Fibroblast of the aortic adventitia (primary cell): ENCODE measurements at places on chromosomes 7 and 10.

DNA sequence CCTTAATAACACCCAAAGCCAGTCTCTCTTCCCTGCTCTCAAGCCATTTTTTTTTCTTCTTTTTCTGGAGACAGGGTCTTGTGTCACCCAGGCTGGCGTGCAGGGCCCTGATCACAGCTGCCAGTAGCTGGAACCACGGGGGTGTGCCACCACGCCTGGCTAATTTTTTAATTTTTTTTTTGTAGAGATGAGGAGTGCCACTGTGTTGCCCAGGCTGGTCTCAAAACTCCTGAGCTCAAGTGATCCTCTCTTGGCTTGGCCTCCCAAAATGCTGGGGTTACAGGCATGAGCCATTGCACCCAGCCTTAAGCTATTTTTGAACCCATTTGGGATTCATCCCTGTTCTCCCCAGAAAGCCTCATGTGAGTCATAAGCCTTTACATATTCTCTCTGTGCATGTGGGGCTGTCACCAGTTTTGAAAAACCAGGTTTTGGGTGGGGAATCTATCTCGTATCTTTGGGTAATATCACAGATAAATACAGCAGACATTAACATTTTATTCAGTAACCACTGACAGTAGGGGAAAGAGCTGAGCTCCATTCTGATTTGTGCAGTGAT is 15.5 kb downstream of the ZNF487 start:
- DNase-seq: no peak

GRCh38 chr7:33157311-33157710 is 27.9 kb downstream of the BBS9 start:
- peak; percentile 79 for DNase-seq

DNA sequence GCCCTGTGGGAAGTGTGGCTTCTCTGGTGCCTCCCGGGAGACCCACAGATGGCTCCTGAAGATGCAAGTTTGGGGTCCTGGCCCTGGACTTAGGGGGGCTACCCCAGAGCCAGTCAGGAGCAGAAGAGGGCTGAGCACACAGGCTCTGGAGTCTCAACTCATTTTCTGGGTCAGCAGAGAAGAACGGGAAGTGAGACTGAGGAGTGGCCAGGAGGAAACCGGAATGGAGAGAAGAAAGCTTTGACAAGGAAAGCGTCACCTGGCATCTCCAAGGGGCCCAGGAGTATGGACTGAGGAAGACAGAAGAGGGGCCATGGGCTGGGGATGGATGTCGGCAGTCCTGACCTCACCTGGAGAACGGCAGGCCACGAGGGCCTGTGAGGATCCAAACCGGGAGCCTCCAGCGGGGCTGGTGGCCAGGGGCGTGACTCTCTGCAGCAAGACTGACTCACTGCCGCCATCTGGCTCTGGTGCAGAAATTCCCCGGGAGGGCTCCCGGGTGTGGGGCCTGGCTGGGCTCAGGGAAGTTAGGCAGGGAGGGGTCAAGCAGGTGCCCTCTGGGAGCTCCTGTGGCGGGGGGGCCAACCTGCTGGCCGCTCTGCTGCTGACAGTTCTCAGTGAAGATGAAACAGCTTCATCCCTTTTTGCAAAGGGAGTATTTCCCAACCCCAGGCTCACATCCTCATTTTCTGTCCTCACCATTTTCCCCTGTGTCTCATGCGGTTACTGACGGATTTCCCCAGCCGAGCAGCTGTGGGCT is 23.6 kb downstream of the DAGLB start:
- DNase-seq: peak; percentile 28

DNA sequence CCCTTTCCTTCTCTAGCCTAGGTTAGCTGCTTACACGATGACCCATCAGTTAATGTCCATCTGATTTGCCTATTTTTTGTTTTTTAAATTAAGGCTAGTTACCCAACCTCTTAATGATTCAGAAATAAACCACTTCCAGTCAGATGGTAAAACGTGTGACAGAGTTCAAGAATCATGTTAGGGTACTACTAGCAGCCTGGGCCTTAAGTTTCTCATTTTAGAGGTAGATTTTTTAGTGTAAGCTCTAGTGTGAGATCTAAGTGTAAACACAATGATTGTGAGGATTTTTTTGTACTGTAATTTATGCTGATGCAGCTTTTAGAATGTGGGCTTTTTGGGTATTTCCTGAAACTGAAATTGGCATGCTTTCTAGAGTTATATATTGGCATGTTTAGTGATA is 130.0 kb downstream of the CDK14 start:
- DNase-seq: peak; percentile 9

DNA sequence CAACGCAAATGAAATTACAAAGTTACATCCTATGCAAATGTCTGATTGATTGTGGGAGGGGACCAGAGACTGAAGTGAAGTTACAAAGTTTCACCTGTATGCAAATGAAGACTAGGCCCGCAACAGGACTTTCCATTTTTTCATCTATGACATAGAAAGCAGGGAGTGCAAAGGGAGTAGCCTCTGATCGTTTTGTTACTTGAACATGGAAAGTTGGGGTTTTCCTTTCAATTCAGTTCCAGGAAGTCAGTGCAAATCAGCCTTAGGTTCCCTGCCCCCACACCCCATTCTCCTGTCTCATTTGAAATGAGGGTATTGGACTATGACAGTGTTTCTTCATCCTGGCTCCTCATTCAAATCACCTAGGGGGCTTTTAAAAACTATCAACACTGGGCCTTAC is 96.9 kb upstream of the HABP2 start:
- no peak for DNase-seq

DNA sequence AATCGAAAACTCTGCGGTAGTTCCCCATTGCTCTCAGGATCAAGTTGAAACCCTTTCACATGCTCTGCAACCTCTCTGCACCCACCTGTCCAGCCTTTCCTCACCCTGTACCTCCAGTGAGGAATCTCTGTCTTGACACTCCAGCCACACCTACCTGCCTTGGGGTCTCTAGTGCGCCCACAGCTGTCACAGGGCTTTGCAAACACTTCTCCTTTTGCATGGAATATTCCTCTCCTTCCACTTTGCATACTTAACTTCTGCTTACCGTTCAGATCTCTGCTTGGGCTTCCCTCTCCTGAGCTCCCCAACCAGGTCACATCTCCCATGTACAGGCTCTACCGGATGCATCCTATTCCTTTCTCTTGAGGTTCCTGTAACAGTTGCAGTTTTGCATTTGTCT is 6.6 kb upstream of the ZYX start:
- DNase-seq: no peak

GRCh38 chr10:125548878-125549277 is 134.1 kb downstream of the TEX36 start:
- no peak for DNase-seq

GRCh38 chr10:113322843-113323242 is 230.0 kb upstream of the HABP2 start:
- no peak for DNase-seq

GRCh38 chr7:28984631-28985030 is 26.5 kb upstream of the TRIL start:
- peak; percentile 90 for DNase-seq

DNA sequence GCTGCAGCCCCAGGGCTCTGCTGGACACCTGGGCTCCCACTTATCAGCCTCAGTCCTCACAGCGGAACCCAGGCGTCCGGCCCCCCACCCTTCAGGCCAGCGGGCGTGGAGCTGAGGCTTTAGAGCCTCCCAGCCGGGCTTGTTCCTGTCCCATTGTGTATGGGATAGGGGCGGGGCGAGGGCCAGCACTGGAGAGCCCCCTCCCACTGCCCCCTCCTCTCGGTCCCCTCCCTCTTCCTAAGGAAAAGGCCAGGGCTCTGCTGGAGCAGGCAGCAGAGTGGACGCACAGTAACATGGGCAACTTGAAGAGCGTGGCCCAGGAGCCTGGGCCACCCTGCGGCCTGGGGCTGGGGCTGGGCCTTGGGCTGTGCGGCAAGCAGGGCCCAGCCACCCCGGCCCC is 2.7 kb downstream of the NOS3 start:
- DNase-seq: no peak

- DNase-seq: no peak
These were observed 291.8 kb upstream of the LYZL1 start for GRCh38 chr10:28996947-28997551.

DNA sequence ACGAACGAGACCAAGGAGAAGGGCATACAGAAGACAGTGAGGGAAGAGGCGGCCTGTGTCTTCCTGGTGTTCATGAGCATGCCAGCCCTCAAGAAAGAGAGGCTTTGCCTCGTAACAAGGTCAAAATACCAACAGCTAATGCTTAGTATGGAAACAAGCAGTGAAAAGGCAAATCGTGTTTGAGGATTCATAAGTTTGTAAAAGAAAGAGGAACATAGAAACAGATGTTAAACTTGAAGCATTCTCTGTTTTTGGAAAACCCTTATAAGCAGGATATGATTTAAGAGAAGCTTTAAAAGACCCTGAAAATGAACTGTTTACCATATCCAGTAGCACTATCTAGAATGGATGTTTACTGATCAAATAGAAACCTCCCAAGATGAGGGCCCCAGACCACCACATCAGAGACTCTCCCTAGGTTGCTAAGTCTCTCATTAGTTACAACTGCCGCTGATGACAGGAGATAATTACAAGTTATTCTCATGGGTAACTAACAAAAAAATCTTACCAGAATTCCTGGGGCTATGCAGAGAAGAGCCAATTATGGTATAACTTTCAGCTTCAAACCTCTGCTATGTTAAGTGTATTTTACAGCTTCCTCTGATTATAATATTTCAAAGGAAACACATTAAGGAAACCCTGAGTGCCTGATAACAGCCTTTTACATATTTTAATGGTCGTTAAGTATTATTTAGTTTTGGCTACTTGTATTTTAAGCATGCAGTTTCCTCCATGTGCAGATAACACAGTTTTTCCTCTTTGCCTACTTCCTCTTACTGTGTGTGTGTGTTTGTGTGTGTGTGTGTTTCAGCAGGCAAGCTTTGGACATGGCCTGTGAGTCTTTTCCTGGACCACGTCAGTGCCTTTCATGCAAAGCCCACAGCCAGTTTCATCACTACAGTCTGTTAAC is 17.9 kb downstream of the JCAD start:
- DNase-seq: no peak

DNA sequence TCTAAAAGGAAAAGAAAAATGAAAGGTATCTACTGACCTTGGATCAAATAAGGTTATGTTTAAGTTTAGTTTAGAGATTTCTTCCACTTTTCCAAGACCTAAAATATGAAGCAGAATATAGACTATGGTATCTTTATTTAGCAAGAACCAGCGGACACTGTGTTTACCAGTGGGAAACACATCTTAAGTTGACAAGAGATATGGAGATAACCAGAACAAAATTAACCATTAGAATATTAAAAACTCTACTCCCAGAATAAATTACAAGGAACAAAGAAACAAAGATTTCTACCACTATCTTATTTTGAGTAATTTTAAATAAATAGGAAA is 86.9 kb downstream of the IMMP2L start:
- no peak for DNase-seq

- peak; percentile 79 for DNase-seq
These were observed 36.3 kb downstream of the TRIL start for GRCh38 chr7:28921822-28922221.

DNA sequence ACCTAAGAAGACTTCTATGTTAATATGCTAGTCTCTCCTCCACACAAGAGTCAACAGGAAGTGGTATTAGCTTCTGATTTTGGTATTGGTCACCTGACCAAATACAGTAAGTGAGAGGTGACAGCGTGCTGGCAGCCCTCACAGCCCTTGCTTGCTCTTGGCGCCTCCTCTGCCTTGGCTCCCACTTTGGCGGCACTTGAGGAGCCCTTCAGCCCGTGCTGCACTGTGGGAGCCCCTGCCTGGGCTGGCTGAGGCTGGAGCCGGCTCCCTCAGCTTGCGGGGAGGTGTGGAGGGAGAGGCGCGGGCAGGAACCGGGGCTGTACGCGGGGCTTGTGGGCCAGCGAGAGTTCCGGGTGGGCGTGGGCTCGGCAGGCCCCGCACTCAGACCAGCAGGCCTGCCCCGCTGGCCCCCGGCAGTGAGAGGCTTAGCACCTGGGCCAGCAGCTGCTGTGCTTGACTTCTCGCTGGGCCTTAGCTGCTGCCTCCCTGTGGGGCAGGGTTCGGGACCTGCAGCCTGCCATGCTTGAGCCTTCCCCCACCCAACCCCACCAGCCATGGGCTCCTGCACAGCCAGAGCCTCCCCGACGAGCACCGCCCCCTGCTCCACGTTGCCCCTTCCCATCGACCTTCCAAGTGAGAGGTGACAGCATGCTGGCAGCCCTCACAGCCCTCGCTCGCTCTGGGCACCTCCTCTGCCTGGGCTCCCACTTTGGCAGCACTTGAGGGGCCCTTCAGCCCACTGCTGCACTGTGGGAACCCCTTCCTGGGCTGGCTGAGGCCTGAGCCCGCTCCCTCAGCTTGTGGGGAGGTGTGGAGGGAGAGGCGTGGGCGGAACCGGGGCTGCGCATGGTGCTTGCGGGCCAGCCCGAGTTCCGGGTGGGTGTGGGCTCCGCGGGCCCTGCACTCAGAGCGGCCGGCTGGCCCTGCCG is 4.2 kb upstream of the ACSL5 start:
- DNase-seq: no peak

DNA sequence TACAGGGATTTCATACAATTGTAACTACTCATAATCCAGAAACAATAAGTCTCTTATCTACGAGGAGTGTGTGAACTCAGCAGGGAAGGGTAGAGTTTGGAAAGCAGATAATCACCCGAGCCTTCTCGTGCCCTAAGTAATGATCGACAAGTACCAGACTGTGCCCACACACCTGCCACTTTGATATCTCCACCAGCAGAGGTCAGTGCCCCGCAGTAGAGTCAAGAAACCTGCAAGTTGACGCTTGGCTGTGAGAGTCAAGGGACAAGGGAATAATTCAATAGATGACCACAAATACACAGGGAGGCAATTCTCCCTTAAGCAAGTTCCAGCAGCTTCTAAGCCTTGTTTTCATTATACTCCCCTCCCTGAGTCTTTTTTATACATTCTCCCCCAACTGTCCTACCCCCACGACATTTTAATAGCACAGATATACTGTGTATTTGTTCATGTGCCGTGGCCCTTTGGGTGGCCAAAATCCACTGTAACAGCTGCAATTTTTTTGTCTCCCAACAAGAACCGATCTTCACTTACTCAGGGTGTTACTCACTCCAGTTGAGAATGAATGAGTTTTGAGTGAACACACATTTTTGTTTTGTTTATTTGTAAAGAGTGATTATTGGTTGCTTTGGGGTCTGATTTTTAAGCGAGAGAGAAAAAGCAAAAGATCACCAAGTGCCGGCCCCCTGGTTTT is 106.9 kb upstream of the RHEB start:
- no peak for DNase-seq

DNA sequence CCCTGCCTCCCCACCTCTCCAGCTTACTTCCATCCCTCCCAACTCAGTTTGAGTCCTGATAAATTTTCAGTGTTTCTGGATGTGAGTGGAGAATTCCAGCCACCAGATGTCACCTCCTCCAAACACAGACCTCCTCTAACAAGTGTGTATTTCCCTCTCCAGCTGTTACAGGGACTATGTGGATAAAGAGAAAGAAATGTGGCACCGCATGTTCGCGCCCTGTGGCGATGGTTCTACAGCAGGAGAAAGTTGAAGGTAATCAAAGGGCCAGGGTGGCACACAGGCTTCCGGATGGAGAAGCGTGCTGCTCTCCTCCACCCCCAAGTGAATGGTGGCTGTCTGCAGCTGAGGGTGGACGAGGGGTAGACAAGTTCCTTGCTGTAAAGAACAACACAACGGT is 14.7 kb downstream of the FKBP6 start:
- DNase-seq: peak; percentile 73
